ENCODE measurements at places on chromosomes 2 and 18.

DNA sequence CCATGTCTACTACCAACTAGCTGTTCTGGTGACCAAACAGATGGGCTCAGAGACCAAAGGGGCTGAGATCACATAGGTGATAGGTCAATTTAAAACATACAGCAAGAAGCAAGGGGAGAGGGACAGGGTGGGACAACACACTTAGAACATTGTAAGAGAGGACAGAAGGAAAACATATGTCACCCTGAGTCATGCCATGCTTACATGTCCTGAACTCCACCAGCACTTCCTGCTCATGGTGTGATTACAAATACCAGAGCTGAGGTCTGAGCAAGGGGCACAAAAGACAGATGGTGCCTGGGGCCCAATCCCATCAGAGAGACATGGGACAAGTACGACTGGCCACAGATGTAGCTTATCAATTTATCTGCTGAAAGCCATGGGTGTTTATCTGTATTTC is 28.7 kb upstream of the GALNT14 start:
- no peak for DNase-seq

DNA sequence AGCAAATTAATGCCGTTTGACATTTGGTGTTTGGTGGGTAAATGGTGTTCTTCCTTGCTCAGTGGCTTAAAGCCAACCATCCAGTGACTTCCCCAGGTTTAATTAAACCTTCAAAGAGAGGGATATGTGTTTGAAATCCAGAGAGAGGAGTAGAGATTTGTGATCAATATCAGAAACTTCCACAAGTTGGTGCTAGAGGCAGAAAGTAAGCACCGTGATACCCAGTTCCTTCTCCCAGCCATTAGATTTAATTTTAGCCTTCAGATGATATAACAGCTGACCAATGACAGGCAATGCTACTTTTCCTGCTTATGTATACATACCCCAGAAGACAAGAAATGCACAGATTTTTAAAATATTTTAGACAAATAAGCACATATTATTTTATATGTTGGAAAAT is 398.5 kb downstream of the CDH2 start:
- DNase-seq: no peak

DNA sequence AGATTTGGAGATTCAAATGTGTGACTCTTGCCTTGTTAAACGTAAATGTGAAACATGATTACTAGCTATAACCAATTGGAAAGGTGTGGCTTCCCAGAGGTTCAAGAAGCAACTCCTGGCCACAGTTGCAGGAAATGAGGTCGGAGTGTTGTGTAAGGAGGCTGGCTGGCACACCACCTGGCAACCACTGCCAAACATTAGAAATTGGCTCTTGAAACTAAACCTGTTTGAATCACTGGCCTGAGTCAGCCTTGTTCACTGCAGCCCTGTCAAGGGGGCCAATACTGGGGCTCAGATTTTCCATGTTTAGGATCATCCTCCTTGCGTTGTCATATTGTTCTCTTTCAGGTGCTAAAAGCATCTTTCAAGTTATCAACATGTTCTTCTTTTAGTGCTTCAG is 206.3 kb downstream of the ARL6IP6 start:
- DNase-seq: no peak

- no peak for DNase-seq
Measured at GRCh38 chr18:51168960-51169662, 28.4 kb downstream of the MEX3C start.
